ENCODE measurements at places on chromosomes 16 and 17.

- DNase-seq = no peak
These were observed 183.5 kb upstream of the CPHXL start for GRCh38 chr16:75909746-75910145.

- DNase-seq = no peak
These were observed 195.2 kb upstream of the KIF2B start for GRCh38 chr17:53627511-53627910.

- DNase-seq = no peak
These were observed 247.1 kb upstream of the MON1B start for GRCh38 chr16:76943921-76944320.

DNA sequence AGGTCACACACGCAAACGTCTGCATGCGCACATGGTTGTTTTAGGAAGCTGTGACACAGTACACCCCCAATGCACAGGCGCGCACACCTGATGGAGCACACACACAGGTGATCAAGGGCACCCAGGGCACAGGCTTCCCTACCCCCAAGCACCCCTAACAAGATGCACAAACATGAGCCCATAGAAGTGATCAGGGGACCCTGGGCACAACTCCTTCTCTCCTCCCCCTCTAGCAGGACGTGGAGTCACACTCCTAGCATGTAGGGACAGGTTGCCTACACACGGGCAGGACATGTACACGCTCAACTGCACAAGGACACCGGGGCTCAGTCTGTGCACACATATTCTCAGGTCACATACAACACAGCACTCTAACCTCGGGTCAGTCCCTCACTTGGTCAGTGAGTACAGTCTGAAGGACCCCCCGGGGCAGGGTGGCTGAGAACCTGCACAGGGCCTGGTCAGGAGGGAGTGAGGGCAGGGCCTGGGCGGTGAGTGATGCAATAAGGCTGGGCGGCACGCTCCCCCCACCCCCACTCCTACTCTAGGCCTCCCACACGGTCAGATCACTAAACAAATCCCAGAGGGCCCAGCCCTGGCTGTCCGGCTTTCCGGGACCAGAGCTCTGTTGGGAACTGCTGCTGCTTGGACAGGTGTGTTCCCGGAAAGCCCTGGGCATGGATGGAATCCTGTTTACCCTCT lies 751 bp upstream of the DOC2B start:
- DNase-seq = no peak

DNA sequence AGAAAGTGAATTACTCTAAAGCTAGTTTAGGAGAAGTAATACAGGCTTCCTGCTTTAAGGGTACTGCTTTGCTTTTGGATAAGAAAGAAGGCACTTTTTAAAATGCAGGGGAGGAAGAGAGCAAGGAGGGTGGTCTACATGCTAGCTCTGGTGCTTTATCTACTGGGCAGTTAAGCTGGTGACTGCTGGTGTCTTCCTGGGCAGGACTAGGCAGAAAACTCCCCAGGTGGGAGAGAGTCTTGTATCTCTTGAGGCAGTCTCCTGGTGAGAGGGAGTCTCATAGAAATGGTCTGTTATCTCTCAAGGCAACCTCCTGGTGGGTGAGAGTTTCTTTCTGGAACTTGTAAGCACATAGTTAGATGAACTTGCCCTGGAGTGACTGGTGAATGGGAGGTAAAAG lies 953.9 kb upstream of the GOT2 start:
- no peak for DNase-seq

- DNase-seq = no peak
These were observed 1.9 kb downstream of the ZNF778 start for GRCh38 chr16:89219365-89219764.

DNA sequence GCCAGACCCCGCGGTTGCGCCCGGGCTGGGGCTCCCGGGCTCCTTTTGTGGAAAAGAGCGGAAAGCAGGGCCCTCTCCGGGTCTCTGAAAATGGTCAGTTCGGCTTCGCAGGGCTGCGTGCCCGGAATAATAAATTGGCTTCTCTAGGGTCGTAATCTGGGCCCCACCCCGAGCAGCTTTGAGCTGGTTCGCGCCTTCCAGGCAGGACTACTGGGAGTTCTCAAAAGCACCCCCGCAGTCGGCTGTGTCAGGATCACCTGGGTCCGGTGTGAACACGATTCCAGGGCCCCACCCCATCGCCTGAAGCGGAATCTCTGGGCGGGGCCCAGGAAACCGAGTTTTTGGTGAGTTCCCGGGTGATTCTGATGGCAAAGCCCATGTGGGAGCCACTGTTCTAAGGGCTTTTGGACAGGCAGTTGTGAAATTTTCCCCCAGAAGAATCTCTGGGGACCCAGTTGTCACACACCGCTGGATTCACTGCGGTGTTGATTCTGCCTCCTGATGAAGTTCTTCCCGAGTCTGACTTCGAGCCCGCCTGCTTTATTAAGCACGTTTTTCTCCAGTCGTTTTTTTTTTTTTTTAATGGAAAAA lies 77.0 kb downstream of the MRC2 start:
- DNase-seq = no peak

GRCh38 chr17:72030067-72030899 lies 90.5 kb upstream of the SOX9 start:
- no peak for DNase-seq

- DNase-seq = no peak
These were observed 54.8 kb upstream of the BCAR1 start for GRCh38 chr16:75306099-75306762.

- DNase-seq = peak; percentile 64
These were observed 16.0 kb downstream of the KRT33A start for GRCh38 chr17:41334385-41335305.

GRCh38 chr17:41133880-41134735 lies 6.2 kb downstream of the KRTAP4-6 start:
- no peak for DNase-seq

- no peak for DNase-seq
These were observed 245.6 kb upstream of the RBFOX1 start for GRCh38 chr16:7086822-7087616.

GRCh38 chr16:22092143-22092933 lies at the start of gene VWA3A:
VWA3A (plus strand) TSS chr16:22092541; CDS start chr16:22092638, 97 bp downstream.
- DNase-seq = no peak

DNA sequence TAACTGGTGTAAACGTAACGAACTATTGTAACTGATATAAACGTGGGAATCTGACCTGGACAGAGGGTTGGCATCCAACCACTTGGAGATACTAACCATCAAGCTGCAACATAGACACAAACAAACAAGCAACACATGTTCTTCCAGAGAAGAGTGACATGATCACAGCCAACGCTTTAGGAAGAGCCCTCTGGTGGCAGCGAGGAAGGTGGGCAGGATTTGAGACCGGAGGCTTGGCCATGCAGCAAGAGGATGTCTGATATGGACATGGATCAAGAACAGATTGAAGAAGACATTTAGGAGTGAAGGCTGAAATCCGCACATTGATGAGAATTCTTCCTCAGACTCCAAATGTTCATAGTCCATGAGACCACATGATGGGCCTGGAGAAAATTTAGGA lies 40.3 kb upstream of the TNRC6A start:
- DNase-seq = no peak

GRCh38 chr16:73031155-73031866 lies 16.6 kb downstream of the ZFHX3 start:
- DNase-seq = no peak

DNA sequence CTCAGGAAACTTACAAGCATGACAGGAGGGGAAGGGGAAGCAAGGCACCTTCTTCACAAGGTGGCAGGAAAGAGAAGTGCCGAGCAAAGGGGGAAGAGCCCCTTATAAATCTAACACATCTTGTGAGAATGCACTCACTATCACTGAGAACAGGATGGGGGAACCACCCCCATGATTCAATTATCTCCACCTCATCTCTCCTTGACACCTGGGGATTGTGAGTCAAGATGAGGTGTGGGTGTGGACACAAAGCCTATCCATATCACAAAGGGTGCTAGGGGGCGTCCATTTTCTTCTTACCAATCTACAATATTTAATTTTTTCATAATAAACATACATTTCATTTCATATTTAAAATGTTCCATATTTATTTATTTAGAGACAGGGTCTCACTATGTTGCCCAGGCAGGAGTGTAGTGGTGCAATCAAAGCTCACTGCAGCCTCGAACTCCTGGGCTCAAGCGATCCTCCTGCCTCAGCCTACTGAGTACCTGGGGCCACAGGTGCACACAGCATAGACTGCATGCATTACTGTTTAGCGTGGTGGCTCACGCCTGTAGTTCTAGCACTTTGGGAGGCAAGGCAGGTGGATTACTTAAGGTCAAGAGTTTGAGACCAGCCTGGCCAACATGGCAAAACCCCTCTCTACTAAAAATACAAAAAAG lies 26.5 kb upstream of the FAAP100 start:
- DNase-seq = no peak

- DNase-seq = no peak
These were observed 11.0 kb downstream of the NPTX1 start for GRCh38 chr17:80465327-80465974.

DNA sequence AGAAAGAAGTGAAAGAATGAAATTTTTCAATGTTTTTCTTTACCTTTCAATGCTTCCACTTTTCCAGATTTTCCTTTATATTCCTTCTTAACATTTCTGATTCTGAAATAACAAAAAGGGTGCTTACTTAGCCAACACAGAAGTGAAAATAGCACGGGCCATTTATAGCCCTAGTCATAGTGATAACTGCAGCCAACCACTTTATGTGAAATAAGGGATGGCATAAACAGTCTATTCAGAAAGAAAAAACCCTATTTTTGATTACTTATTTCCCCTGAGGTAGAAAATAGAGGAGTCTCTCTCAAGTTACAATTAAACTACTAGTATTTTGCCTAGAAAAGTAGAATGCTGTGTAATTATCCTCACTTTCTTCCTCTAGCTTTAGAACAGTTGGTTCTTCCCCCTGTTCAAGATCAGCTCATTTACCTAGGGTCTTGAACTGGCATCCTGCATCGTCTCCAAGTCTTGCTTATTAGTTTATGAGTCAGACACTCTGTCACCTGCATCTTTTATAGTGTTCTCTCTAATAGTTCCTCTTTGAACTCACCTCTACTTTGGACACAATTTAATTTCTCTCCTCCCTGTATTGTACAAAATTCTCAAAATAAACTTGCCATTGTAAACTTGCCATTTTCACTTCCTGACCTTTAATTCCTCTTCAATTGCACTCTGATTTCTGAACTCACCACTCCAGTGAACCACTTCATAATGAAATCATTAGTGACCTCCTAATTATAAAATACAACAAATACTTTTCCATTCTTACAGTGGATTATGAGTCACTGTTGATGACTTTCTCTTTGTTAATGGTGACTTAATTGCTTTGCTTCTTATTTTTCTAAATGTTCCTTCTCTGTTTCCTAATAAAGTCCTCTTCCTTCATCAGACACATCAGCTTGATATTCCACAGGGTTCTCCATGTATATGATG lies 23.6 kb downstream of the ABCA6 start:
- no peak for DNase-seq

GRCh38 chr16:19269098-19269497 lies 16.4 kb upstream of the CLEC19A start:
- no peak for DNase-seq

- DNase-seq = no peak
These were observed 190.7 kb upstream of the DYNLRB2 start for GRCh38 chr16:80350061-80350460.

All from vagina (tissue), 2 donors.